B cell (primary cell): ENCODE measurements at places on chromosomes 2 and 18.

GRCh38 chr2:37915773-37916172, 9.3 kb upstream of the RMDN2 start:
- DNase-seq: no peak

- DNase-seq: no peak
These were observed 290.5 kb downstream of the GULP1 start for GRCh38 chr2:188582211-188582610.

DNA sequence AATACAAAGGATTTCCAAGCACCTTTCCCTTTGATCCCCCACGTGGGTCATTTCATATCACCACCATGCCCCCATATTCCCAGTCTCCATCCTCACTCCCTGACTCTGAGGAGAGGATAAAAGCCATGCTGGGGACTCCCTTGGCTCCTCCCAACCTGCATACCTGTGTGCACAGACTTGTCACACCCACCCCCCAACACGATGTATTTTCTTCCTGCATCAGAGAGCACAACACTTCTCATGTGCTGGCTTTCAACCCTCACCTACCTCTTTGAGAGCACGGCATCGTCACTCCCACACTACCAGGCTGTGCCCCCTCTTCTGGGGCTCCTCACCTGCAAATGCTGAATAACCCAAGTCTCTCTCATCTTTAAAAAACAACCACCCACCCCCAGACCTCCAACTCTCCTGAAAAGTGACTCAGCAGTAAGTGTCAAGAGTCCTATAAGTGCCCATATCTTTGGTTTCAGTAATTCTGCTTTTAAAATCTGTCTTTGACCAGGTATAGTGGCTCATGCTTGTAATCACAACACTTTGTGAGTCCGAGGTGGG, 53.1 kb downstream of the AP1S3 start:
- no peak for DNase-seq

DNA sequence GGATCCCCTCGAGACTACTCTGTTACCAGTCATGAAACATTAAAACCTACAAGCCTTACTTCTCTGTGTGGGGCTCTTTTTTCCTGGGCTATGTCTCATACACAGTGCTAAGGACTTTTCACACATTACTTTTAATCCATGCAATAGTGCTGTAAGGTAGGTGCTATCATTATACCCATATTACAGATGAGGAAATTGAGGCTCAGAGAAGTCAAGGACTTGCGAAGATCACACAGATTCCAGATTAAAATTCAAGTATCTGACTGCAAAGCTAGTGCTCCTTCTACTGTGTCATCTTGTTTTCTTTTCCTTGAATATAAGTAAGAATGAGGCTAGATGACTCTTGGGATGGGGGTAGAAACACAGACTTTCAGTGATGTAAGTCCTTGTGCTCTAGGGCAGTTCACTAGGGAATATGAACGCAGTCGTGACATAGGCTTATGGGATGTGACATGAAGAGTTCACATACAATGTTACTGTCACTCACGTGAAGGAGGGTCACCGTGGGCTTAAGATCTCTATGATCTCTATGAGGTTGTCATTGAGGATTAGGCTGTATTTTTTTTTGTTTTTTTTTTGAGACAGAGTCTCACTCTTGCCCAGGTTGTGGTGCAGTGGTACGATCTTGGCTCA, 7.0 kb upstream of the DGUOK start:
- no peak for DNase-seq

DNA sequence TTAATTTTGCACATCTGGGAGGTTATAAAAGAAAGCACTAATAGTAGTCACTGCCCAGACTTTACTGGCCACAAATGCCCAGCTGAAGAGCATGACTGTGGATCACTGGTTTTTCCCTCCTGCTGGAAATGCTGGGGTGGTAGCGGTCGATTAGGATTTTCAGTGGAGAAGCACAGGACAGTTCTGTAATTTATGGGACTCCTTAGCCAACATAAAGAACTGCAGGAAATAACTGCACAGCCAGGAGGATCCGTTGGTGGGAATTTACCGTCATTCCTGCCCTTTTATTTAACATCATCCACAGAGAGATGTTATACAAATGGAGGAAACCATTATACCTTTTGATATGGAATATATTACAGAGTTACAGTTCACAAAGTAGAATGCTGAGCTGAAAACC, 61.5 kb downstream of the TNFRSF11A start:
- DNase-seq: no peak
